ENCODE measurements at places on chromosomes 7 and 10. TPM values are rescaled to one million over a fixed set of nuclear protein-coding genes. Genes with fewer than 3 reads are reported as not detected.

- DNase-seq = no peak
Observed at GRCh38 chr10:93473804-93474472, 8.2 kb downstream of the MYOF start.

DNA sequence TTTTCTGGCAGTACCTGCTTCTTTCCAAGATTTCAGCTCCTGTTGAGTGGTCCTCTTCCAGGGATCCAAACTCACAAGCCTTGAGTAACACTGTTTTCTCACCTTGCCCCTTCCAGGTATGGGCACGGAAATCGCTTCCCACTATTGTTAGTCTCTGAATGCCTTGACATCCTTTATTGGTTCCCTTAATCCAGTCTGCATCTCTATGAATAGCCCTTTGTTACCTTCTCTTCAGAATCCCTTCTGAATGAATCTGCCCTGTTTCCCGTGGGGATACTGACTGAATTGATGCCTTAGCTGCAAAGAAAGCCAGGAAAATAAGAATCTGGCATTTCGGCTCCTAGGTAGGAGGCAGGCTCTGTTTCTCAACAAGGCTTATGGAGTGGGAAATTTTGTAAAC lies 467.7 kb downstream of the PLXNA4 start:
- no peak for DNase-seq

DNA sequence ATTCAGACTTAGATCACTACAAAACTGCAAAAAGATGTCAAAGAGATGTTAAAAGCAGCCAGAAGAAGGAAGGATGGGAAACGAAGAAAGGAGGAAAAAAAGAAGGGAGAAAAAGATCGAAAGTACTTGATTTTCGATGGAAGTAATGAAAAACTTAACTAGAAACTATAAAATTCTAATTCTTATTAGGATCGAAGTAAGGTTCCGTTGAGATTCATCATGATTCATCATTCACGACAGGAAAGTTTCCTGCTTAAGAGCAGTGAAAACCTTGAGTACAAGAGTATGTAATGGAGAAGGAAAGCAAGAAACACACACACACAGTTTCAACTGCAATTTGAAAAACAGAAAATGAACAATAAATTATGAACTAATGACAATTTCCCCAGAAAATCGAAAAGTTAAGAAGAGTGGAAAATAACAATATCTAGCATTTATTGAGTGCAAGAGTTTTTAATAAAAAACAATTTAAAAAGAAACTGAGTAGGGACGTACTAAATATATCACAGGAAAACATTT lies 1.1 kb upstream of the ING3 start:
- DNase-seq = no peak

- no peak for DNase-seq
Observed at GRCh38 chr10:5976512-5977470, 552 bp downstream of the IL15RA start.

GRCh38 chr10:91536111-91536510 lies 96.8 kb downstream of the PPP1R3C start:
- DNase-seq = no peak

- DNase-seq = no peak
Observed at GRCh38 chr10:128530301-128530700, 404.1 kb upstream of the MKI67 start.

GRCh38 chr10:84826704-84827103 lies 498.3 kb downstream of the CCSER2 start:
- DNase-seq = no peak

The PIP gene
- total RNA-seq = not detected

The TMEM229A gene
- not detected for total RNA-seq

The UFSP1 gene
- total RNA-seq = 6.0 TPM

The SRGN gene
- 486 TPM for total RNA-seq

The IL6 gene
- total RNA-seq = 253 TPM

The EBF3 gene
- not detected for total RNA-seq

The BPGM gene
- total RNA-seq = 68.1 TPM

The THAP5 gene
- total RNA-seq = 23.5 TPM
